Stimulated activated CD8-positive, alpha-beta memory T cell treated with anti-CD3 and anti-CD28 coated beads, Interleukin-15, amount 100 ng/mL, for 1 hour (primary cell): ENCODE measurements at places on chromosomes 6 and 20.

DNA sequence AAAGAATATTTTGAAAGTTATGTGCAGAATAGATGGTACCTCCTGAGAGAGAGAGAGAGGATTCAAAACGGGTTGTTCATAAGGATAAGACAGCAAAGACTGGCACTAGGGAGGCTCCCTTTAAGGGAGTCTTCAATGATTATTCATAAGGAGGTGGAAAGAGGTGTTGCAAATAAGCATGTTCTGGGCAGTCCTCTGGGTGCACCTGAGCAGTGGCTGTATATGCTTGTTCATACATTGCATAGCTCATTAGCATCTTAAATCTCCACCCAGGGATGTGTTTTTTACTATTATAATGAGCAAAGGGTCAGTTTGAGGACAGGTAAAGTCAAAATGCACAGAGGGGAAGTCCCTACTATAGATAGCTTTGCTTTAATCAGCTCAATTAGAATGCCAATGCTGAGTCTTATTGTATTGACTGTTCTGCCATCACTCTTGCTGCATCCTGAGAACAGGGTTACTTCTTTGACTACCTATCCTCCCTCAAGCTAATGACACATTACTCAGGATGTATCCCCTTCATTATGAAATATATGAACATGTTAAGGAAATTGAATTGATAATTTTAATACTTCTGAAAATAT is 10.0 kb upstream of the SIRPG start:
- no peak for DNase-seq

GRCh38 chr20:1229541-1229940 is 3.7 kb downstream of the RAD21L1 start:
- DNase-seq = no peak

- DNase-seq = no peak
Observed at GRCh38 chr6:23282252-23283021, 713.1 kb downstream of the HDGFL1 start.

DNA sequence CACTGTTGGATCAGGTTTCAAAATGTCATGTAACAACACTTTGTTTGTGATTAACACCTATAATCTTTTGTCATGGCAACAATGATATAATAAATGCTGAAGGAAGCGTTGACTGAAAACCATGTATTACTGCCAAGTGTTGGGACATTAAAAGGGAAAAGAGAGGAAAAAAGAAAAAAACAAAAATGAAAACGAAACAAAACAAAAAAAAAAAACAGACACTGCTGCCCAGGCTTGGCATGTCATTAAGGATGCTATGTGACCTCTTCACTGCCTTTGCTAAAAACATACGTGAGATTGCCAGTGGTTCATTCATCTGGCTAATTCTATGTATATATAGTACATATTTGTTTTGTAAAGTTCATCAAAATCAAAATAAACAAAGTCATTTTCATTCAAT is 516.7 kb upstream of the RNF217 start:
- no peak for DNase-seq

DNA sequence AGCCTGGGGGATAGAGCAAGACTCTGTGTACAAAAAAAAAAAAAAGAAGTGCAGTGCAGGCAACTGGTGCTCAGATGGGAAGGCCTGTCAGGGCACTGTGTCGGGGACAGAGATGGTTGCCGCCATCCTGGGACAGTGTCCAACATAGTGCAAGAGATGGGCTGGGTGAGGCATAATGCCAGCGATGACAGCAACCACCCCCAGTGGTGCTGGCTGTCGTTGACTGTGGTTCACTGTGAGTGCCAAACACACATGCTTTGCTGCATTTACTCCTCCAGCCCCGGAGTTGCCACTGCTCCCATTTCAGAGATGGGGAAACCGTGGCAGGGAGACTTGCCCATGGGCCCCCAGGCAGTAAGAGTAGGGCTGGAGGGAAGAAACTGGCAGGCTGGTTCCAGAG is 5.2 kb upstream of the C20orf203 start:
- no peak for DNase-seq

DNA sequence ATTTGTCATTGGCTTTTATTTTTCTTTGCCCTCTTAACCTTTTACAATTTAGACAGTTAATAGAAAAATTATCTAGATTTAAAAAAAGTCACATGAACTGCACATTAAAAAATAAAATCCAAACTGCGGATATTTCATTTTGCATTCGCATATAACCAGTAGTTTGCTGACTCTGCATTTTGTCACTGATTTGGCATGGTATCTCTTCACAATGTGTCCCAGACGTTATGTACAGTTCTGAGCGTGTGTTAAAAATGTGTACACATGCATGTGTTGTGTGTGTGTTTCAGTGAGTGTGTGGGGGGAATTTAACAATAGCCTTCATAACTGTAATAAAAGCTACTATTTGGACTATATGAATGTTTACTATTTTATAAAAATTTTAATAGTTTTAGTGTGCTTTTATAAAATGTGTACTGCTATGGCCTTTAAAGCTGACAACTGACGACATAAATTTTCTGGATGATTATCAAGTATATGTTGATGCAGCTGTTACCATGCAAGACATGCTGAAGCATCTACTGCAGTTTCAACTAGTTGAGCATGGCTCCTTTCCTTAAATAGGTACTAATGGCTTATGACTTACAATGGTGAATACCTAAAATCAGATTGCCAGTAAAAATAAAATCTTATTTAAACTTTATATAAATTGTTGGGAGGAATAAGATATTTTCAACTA is 67.7 kb downstream of the HMGCLL1 start:
- no peak for DNase-seq
